ENCODE measurements at places on chromosomes 1 and 21.

GRCh38 chr1:47438165-47439016 lies 547 bp downstream of the FOXD2 start:
- DNase-seq = no peak

GRCh38 chr1:55555956-55556725 lies 341.0 kb upstream of the USP24 start:
- peak; percentile 80 for DNase-seq

- no peak for DNase-seq
Measured at GRCh38 chr1:6396998-6397397, 3.4 kb upstream of the ACOT7 start.

DNA sequence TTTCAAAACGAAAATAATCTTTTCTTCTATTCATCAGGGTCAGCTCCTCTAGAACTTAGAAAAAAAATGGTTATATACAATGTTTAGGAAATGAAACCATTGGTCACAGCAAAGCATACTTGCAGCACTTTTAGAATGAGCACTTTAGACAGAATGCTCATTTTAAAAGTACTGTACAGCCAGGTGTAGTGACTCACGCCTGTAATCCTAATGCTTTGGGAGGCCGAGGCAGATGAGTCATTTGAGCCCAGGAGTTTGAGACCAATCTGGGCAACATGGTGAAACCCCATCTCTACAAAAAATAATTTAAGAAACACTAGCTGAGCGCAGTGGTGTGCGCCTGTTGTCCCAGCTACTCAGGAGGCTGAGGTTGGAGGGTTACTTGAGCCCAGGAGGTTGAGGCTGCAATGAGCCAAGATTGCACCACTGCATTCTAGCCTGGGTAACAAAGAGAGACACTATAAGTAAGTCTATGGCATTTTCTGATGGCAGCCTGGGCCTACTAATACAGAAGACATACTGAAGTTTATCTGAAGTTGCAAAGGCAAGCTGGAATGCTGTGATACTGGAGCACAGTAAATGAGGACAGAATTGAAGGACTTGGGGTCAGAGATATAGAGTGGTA lies 48.9 kb upstream of the ZNF326 start:
- DNase-seq = no peak

- DNase-seq = peak; percentile 85
Measured at GRCh38 chr21:37257967-37258877, 8.9 kb downstream of the VPS26C start.

GRCh38 chr1:199041173-199041914 lies 402.5 kb downstream of the PTPRC start:
- peak; percentile 30 for DNase-seq

- no peak for DNase-seq
Measured at GRCh38 chr1:84835169-84835568, 57.8 kb downstream of the LPAR3 start.

DNA sequence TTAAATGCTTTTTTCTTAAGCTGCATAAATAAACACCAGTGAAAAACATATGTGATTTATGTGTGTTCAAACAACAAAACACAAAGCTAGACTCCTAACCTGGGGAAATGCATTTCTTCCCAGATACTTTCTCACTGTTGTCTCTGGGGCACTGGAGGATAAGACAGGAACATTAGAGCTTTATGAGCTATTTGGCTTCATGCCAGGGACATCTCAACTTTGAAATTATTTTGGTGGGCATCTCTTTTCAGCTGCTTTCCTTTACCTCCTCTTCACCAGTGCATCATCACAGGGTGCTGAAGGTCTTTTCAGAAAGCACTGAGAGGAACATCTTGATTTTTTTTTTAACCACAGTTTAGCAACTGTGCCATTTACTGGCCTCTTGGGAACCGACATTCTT lies 212.9 kb downstream of the DNM3 start:
- DNase-seq = no peak

DNA sequence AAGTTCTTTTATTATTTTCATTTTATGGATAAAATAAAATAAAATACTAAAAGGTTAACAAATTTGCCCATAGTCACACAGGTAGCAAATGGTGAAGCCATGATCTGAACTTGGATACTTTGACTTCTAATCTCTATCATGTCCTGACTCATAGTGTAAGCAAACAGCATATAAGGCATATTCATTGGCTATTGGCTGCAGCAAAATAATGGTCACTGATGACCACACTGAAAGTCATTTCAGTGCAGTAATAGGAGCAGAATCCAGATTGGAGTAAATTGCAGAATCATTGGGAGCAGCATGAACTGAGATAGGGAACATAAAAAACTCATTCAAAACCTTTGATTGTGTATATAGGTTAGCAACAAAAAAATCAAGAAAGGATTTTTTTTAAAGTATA lies 262.9 kb downstream of the PLA2G4A start:
- no peak for DNase-seq

DNA sequence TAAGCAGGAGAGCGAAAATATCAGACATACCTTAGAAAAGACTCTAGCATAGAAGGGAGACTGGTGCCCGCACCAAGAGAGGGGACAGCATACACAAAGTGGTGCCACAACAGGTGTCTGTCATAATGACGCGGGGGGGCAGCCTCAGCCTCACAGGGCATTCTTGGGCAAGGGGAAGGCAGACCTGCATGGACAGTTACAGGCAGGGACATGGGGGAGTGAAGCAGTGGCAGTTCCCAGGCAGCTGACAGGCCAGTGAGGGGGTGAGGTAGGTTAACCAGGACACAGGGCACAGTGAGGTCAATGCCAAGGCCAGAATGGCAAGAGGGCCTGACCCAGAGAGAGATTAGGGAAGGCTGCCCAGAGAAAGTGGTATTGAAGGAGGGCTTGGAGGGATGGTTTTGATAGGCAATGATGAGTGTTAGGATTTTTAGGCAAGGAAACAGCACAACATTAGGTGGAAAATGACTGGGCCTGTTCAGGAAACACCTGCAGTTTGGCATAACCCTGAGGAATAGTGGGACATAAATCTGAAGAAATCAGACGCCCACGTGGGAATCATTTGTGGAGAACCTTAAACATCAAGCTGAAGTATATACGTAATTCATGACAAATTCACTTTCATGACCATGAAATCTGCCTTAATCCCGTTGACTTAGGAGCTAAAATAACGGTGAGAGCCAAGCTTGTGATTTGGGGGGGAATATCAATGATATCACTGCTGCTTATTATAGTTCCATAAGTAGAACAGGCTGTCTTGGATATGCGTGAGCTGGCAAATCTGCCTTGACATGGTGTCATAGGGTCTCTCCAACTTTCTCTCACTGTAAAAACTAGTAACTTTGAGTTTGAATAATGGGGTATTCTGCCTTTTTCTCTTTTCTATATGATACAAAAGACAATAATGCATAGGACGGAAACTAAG lies 8.9 kb downstream of the PTPN14 start:
- DNase-seq = no peak

GRCh38 chr1:100322436-100323211 lies 29.7 kb upstream of the CDC14A start:
- no peak for DNase-seq
